Cerebellar nuclear complex (tissue), 1 donor: ENCODE measurements at places on chromosomes 2 and 18.

DNA sequence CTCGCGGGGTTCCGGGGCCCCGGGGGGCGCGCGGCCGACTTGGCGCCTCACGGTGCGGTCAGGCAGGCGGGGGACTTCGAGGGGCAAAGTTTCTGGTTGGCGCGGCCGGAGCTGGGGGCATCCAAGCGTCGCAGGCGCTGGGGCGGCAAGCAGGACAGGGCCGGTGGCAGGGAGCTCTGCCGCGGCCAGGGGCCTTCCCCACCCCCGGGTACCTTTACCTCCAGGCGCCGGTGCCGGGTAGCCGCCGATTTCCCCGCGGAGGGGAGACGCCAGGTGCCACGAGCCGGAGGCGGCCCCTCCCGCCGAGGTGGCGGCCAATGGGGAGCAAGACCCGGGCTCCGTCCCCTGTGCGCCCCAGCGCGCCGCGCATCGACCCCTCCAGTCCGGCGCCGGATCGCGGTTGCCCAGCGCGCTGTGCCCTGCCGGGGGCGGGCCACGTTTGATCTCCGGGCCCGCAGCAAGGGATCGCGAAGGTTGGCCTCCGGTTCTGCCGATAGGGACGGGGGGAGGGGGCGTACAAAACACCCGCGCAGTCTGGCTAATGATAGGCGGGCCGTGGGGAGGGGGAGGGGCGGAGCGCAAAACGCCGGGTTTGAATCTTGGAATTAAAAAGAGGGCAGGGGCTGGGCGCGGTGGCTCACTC, at the start of gene ST8SIA5:
TSS of gene ST8SIA5 (minus strand) at position 495 of the 643 bp plus-strand sequence. CDS start 545 bp downstream, outside the sequence.
- DNase-seq = no peak

GRCh38 chr18:77645170-77645872, 395.7 kb downstream of the GALR1 start:
- no peak for DNase-seq

DNA sequence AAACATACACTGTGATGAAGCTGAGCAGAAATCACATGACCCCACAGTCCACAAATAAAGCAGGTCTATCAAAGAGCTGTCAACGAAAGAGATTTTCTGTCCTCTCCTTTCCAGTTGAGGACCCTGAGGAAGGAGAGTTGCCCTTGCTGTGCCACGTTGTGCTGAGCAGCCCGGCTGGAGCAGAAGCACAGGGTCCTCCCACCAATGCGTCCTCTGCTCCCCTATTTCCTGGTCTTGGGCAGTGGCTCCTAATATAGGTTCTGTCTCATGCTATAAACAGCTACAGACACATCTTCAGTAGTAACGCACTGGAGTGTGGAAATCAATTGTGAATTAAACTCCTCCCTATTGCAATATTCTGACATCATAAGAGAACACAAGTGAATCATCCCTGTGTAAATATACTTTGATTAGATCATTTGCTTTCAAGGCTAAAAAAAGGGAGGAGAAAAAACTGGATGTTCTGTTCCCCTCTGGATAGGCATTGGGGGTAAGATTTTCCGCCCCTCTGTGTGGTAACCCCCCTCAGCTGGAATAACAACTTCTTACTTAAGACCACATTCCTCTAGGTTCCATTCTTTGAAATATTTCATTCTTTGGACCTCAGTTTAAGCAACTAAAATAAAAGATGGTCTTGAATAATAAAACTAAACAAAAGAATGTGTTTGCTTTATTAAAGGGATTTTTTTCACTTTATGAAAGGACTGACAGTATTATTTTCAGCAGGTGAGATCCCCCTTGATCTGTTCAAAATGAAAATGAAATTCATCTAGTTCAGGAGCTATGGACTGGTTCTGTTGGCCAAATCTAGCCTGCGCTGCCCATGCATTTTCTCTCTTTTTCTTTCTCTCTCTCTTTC, 8.3 kb upstream of the RHOB start:
- no peak for DNase-seq

- no peak for DNase-seq
Observed at GRCh38 chr2:189409647-189410046, 31.6 kb upstream of the WDR75 start.

GRCh38 chr2:76984359-76984758, 537.8 kb downstream of the LRRTM4 start:
- no peak for DNase-seq
